Psoas muscle (tissue), 8 donors: ENCODE measurements at places on chromosomes 1 and 21. TPM values are rescaled to one million over a fixed set of nuclear protein-coding genes. Genes with fewer than 3 reads are reported as not detected.

Gene OXCT2
- 0.23 TPM for total RNA-seq

Gene COL11A1
- total RNA-seq: not detected

Gene TLCD4
- 14.3 TPM for total RNA-seq

Gene SPATA46
- not detected for total RNA-seq

Gene ACTL8
- not detected for total RNA-seq

Gene MMP23B
- total RNA-seq: 0.64 TPM

Gene INTS11
- 55.6 TPM for total RNA-seq

Gene SLC37A1
- total RNA-seq: 10.1 TPM

Gene ELAPOR1
- total RNA-seq: 0.11 TPM

Gene CFAP107
- not detected for total RNA-seq

Gene CD244
- total RNA-seq: 0.63 TPM

Gene GOLT1A
- not detected for total RNA-seq

Gene SELENBP1
- total RNA-seq: 89.2 TPM

Gene ARHGAP30
- total RNA-seq: 1.6 TPM

Gene ADAMTSL4
- total RNA-seq: 25.4 TPM

Gene EPHA8
- not detected for total RNA-seq

Gene FCRLA
- total RNA-seq: 0.49 TPM

Gene TP73
- 0.13 TPM for total RNA-seq

Gene EDARADD
- not detected for total RNA-seq

Gene GNAT2
- total RNA-seq: not detected

Gene CR1L
- total RNA-seq: not detected

Gene KCNE2
- 0.40 TPM for total RNA-seq

Gene RPF1
- total RNA-seq: 32.1 TPM

Gene KCNA3
- 0.16 TPM for total RNA-seq
